ENCODE measurements at places on chromosomes 3 and 15.
A peak's percentile ranks its signal among the peaks of the same experiment; 100 is the strongest.

DNA sequence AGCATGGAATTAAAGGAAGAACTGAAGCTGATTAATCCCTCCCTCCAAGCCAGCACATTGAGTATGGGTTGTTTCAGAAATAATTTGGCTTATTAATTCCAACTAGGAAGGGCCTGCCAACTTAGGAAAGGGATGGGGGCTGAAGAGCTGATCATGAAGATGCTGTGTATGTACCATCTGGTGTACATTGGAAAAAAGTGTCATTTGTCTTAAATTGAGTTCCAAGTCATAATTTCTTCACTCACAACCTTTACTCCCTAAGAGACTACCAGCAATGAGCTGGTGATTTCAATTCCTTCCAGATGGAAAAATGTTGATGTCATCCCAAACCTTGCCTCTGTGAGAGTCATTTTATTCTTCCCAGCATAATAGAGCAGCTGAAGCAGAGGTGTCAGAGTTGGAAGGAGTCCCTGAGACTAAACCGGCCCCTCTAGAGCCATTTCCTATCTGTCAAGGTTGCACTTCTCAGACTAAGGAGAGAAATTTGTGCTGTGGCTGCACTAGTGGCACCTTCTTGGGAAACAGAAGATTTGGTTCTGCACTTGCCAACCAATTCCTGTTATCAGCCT is 79.4 kb downstream of the GTPBP8 start:
- H3K27me3 ChIP-seq = no peaks in the 10 kb centered on the region
- DNase-seq = no peak
- no peak overlapping the region for H3K27ac ChIP-seq
- H3K4me1 ChIP-seq = no peaks in the 10 kb centered on the region

- no peaks in the 10 kb centered on the region for H3K27me3 ChIP-seq
- peaks cover 2% of the 10 kb centered on the region for H3K36me3 ChIP-seq
- no peaks in the 10 kb centered on the region for H3K4me1 ChIP-seq
- H3K4me3 ChIP-seq = no peak overlapping the region
These were observed 86.2 kb downstream of the TBC1D5 start for GRCh38 chr3:17656264-17656663.

GRCh38 chr3:73710340-73710739 is 85.6 kb upstream of the PDZRN3 start:
- H3K36me3 ChIP-seq = no peaks in the 10 kb centered on the region
- no peak overlapping the region for H3K4me3 ChIP-seq
- H3K27ac ChIP-seq = no peak overlapping the region
- no peaks in the 10 kb centered on the region for H3K4me1 ChIP-seq

DNA sequence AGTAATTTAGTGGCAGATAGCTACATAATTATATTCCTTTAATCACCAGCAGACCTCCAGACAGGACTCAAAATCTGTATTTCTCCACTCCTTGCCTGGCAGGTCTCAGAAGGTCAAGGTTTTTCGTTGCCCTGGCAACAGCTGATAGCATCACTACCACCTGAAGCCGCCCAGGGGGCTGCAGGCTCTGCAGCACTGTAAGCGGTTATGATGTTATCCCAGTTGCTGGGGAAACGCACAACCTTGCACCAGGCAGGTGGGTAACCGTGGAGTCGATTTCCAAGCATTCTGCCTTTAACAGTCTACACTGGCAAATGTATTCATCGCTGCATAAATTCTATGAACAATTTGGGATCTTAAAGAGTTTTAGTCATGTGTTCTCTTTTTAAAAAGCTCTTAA is 756.3 kb downstream of the NTRK3 start:
- DNase-seq = no peak
- H3K36me3 ChIP-seq = no peaks in the 10 kb centered on the region
- H3K4me1 ChIP-seq = no peaks in the 10 kb centered on the region
- no peak overlapping the region for H3K4me3 ChIP-seq
- H3K27ac ChIP-seq = no peak overlapping the region
- H3K27me3 ChIP-seq = no peaks in the 10 kb centered on the region

DNA sequence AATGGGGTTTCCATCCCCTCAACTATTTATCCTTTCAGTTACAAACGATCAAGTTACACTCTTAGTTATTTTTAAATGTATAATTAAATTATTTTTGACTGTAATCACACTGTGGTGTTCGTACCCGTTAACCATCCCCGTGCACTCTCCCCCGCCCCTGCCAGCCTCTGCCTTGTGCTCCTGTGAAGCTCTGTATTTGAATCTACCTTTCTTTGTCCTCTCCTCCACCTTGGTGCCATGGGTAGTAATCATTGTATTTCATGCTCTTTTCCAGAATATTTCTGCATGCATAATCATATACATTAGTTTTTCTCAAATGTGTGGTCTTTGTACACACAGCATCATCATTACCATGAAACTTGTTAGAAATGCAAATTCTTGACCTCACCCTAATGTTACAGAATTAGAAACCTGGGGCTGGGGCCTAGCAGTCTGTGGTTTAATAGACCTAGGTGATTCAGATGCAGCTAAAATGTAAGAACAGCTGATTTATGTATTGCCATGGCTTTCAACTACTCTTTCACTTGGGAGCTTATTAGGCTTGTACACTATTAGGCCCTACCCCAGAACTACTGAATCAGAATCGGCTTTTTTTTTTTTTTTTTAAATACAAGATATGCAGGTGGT is 91.5 kb downstream of the STT3B start:
- peaks cover 55% of the 10 kb centered on the region for H3K36me3 ChIP-seq
- H3K4me3 ChIP-seq = no peak overlapping the region
- no peaks in the 10 kb centered on the region for H3K27me3 ChIP-seq
- DNase-seq = no peak

GRCh38 chr3:24145481-24145880 is 200.4 kb downstream of the NR1D2 start:
- no peak overlapping the region for H3K27ac ChIP-seq
- no peaks in the 10 kb centered on the region for H3K36me3 ChIP-seq
- no peak overlapping the region for H3K4me3 ChIP-seq
- H3K27me3 ChIP-seq = peaks cover 8% of the 10 kb centered on the region

GRCh38 chr15:64596701-64597476 is 136.5 kb downstream of the ZNF609 start:
- peaks cover 44% of the 10 kb centered on the region for H3K4me1 ChIP-seq
- peak overlapping the region; percentile 75 for H3K4me3 ChIP-seq
- H3K27ac ChIP-seq = peak overlapping the region; percentile 90
- H3K27me3 ChIP-seq = no peaks in the 10 kb centered on the region
- peak; percentile 49 for DNase-seq

- no peak for DNase-seq
- H3K27ac ChIP-seq = no peak overlapping the region
- H3K4me1 ChIP-seq = peaks cover 49% of the 10 kb centered on the region
- peak overlapping the region; percentile 48 for H3K4me3 ChIP-seq
These were observed 1.4 kb downstream of the CRTAP start for GRCh38 chr3:33115024-33115768.

GRCh38 chr3:69161587-69162307 is 39.4 kb upstream of the LMOD3 start:
- peak overlapping the region; percentile 11 for H3K27ac ChIP-seq
- H3K4me3 ChIP-seq = no peak overlapping the region
- H3K36me3 ChIP-seq = no peaks in the 10 kb centered on the region

DNA sequence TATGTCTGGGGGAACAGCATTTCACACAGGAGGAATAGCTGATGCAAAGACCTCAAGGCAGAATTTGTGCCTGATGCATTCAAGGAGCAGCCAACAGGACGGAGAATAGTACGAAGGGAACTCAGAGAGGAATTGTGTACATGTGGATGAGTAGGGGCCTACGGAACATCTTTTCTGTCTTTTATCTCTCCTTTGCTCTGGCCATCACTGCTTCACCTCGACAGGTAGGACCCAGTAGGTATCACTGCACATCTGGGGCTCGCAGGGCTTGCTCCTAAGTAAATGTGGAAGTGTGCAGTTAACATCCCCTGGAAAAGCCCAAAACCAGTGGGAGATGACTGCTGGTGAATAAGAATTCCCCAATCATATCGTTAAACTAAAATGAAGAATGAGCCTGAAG is 56.4 kb upstream of the POU1F1 start:
- H3K4me3 ChIP-seq = no peak overlapping the region
- H3K27me3 ChIP-seq = no peaks in the 10 kb centered on the region
- H3K27ac ChIP-seq = no peak overlapping the region
- DNase-seq = no peak
- no peaks in the 10 kb centered on the region for H3K36me3 ChIP-seq

GRCh38 chr3:152399374-152399773 is 130.6 kb downstream of the MBNL1 start:
- peaks cover 56% of the 10 kb centered on the region for H3K36me3 ChIP-seq
- no peak for DNase-seq
- H3K4me1 ChIP-seq = peaks cover 59% of the 10 kb centered on the region
- no peak overlapping the region for H3K4me3 ChIP-seq

DNA sequence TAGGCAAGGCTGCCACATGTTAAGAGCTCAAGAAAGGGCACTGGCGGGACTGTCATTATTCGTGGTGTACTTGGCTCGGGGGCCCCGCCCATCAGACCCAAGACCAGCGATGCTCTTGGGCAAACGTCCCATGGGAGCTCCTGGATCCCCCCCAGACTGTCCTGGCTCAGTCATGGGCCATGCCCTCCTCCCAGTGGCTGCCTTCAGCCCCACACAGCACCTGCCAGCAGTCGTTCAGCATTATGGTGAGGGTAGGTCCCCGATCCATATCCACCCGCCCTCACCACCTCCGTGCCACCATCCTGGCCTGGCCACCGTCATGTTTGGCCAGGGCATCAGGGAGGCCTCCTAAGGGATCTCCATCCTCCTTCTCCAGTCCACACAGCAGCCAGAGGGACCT is 51.4 kb upstream of the IQSEC1 start:
- no peak for DNase-seq
- H3K27me3 ChIP-seq = peaks cover 27% of the 10 kb centered on the region
- H3K4me1 ChIP-seq = no peaks in the 10 kb centered on the region
- no peak overlapping the region for H3K27ac ChIP-seq

GRCh38 chr3:40137591-40138295 is 171.8 kb upstream of the EIF1B start:
- H3K4me1 ChIP-seq = no peaks in the 10 kb centered on the region
- no peak for DNase-seq
- H3K36me3 ChIP-seq = no peaks in the 10 kb centered on the region
- H3K27ac ChIP-seq = no peak overlapping the region

DNA sequence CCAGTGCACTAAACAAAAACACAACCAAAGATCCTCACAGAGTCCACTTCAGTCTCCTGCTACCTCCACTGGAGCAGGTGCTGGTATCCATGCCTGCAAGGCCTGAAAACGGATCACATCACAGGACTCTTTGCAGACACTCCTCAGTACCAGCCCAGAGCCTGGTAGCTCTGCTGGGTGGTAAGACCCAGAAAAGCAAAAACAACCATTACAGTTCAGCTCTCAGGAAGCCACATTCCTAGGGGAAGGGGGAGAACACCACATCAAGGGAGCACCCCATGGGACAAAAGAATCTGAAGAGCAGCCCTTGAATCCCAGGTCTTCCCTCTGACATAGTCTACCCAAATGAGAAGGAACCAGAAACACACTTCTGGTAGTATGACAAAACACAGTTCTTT is 52.5 kb upstream of the PFN2 start:
- H3K4me1 ChIP-seq = no peaks in the 10 kb centered on the region
- no peak overlapping the region for H3K4me3 ChIP-seq
- peaks cover 23% of the 10 kb centered on the region for H3K27me3 ChIP-seq
- no peaks in the 10 kb centered on the region for H3K36me3 ChIP-seq
- H3K27ac ChIP-seq = no peak overlapping the region
- no peak for DNase-seq

- no peaks in the 10 kb centered on the region for H3K27me3 ChIP-seq
- no peak for DNase-seq
- no peak overlapping the region for H3K4me3 ChIP-seq
- H3K36me3 ChIP-seq = no peaks in the 10 kb centered on the region
These were observed 196.4 kb upstream of the NANOGP8 start for GRCh38 chr15:35281515-35281914.

- no peaks in the 10 kb centered on the region for H3K36me3 ChIP-seq
- no peak for DNase-seq
- H3K27ac ChIP-seq = no peak overlapping the region
- H3K4me3 ChIP-seq = no peak overlapping the region
These were observed 40.4 kb upstream of the SLC41A3 start for GRCh38 chr3:126124148-126124868.

- peak overlapping the region; percentile 89 for H3K27ac ChIP-seq
- peaks cover 7% of the 10 kb centered on the region for H3K27me3 ChIP-seq
- no peak for DNase-seq
- H3K36me3 ChIP-seq = peaks cover 7% of the 10 kb centered on the region
- H3K4me3 ChIP-seq = peak overlapping the region; percentile 76
- H3K4me1 ChIP-seq = peaks cover 38% of the 10 kb centered on the region
These were observed 54.5 kb downstream of the ZMAT3 start for GRCh38 chr3:179016979-179017670.

DNA sequence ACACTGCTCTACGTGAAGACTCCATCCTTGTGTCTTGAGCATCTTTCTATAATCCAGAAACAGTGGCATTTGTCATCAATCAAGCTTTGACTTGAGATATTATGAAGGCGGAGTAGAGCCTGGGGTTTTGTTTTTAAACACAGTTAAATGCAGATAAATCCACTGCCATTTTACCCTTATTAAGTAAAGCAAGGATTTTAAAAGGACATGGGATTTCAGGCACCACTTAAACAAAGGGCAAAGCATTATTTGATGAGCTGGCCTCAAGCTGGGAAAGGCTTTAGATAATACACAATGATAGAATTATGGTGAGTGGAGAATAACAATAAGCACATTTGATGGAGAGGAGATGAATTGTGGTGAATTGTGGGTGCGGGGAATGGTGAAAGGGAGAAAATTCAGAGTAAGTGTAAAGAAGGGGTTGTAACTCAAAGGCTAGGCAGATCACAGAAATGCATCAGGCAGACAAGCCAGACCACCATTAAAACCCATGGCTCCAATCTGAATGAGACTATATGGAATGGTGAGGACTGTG is 54.9 kb upstream of the GLCE start:
- H3K27ac ChIP-seq = no peak overlapping the region
- peaks cover 42% of the 10 kb centered on the region for H3K4me1 ChIP-seq
- H3K27me3 ChIP-seq = peaks cover 63% of the 10 kb centered on the region
- no peak for DNase-seq

- H3K4me3 ChIP-seq = no peak overlapping the region
- H3K4me1 ChIP-seq = no peaks in the 10 kb centered on the region
- H3K27me3 ChIP-seq = peaks cover 9% of the 10 kb centered on the region
- no peaks in the 10 kb centered on the region for H3K36me3 ChIP-seq
These were observed 317.6 kb downstream of the TBL1XR1 start for GRCh38 chr3:176879710-176880109.

DNA sequence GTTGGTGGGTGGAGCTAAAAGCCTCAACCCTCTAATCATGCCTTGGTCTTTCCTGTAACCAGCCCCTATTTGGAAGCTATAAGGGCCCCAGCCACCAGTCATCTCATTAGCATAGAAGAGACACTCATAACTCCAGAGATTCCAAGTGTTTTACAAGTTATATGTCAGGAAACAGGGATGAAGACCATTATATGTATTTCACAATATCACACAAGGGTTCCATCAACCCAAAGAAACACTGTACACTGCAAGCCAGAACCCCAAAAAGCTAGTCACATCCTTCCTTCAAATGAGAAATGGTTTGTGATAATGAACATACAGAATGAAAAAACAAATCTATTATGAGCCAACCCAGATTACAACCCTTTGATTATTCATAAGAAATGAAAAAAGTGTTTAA is 175.7 kb downstream of the PDE8A start:
- H3K4me3 ChIP-seq = no peak overlapping the region
- DNase-seq = no peak
- H3K4me1 ChIP-seq = peaks cover 7% of the 10 kb centered on the region
- no peak overlapping the region for H3K27ac ChIP-seq
- peaks cover 29% of the 10 kb centered on the region for H3K27me3 ChIP-seq
- peaks cover 4% of the 10 kb centered on the region for H3K36me3 ChIP-seq
